ENCODE measurements at places on chromosomes 3 and 15. TPM values are rescaled to one million over a fixed set of nuclear protein-coding genes. Genes with fewer than 3 reads are reported as not detected.
A peak's percentile ranks its signal among the peaks of the same experiment; 100 is the strongest.

DNA sequence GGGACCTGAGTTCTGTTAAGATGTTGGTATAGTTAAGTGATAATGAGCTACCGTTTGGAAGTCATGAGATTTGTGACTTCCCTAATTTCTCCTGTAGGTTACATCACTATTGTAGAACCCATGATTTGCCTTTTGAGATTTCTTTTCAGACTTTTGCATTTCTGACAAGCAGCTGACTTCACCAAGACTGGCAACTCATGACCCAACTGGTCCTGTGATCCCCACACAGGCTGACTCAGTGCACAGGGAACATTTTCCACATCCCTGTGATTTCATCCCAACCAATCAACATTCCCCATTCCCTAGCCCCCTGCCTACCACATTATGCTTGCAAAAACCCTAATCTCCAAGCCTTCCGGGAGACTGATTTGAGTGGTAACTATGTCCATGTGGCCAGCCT is 242.1 kb upstream of the PDZRN3 start:
- no peak for DNase-seq

DNA sequence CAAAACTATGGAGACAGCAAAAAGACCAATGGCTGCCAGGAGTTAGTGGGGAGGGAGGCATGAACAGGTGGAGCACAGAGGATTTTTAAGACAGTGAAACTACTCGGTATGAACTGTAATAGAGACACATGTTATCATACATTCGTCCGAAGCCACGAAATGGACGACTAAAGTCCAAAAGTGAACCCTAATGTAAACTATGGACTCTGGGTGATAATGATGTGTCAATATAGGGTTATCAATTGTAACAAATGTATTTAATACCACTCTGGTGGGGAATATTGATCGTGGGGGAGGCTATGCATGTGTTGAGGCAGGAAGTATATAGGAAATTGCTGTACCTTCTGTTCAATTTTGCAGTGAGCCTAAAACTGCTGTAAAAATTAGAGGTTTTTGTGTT is 107.0 kb downstream of the CPN2 start:
- DNase-seq = no peak

DNA sequence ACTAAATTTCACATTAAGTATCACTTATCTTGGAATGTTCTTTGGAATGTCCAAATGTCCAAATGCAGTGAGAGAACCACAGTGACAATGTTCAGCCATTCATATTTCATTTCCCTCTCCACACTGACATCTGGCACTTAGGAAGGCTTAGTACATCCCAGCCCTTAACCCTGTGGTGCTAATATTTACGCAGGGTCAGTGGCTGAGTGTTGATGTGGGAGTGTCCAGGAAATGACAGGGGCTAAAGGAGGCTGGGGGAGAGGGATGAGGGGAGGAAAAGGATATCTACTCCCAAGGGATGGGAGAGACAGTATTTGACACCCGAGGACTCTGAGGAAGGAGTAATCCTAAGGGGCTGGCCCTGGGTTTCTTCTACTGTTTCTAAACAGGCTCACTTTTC is 14.1 kb upstream of the CCR4 start:
- no peak for DNase-seq

Gene FSIP1
- total RNA-seq = 0.60 TPM

Gene MYO5C
- 22.5 TPM for total RNA-seq

DNA sequence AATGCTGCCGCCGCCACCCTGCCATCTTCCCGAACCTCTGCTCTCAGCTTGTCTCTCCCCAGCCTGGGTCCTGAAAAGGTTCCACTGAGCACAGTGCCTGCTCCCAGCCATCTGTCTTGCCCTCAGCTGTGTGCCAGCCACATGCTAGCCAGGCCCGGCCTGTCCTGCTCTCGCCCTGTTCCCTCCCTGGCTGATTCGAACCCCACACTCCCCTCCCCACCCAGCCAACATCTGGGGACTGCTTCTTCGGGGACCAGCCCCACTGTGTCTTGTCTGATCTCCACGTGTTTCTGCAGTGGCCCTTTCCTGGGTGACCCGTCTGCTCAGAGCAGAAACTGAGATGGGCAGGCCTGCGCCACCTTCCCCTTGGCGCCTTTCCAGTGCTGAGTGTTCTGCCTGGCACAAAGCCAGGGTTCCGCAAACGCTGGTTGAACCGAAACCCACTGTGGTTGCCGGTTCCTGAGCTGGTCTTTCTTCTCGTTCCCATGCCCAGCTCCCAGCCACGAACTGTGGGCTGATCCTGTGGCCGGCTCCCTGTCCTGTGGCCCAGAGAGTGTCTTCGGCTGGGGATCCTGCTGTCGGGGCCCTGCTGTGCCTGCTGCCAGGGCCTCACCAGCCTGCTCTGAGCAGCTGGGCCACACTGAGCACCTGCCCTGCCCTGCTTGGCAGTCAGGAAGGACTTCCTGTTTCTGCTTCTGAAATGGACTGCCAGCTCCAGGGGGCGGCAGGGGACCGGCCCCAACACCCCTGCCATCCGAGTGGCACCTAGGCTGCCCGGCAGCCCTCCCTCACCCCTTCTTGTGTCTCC is 62.7 kb upstream of the KLF13 start:
- peak; percentile 7 for DNase-seq

DNA sequence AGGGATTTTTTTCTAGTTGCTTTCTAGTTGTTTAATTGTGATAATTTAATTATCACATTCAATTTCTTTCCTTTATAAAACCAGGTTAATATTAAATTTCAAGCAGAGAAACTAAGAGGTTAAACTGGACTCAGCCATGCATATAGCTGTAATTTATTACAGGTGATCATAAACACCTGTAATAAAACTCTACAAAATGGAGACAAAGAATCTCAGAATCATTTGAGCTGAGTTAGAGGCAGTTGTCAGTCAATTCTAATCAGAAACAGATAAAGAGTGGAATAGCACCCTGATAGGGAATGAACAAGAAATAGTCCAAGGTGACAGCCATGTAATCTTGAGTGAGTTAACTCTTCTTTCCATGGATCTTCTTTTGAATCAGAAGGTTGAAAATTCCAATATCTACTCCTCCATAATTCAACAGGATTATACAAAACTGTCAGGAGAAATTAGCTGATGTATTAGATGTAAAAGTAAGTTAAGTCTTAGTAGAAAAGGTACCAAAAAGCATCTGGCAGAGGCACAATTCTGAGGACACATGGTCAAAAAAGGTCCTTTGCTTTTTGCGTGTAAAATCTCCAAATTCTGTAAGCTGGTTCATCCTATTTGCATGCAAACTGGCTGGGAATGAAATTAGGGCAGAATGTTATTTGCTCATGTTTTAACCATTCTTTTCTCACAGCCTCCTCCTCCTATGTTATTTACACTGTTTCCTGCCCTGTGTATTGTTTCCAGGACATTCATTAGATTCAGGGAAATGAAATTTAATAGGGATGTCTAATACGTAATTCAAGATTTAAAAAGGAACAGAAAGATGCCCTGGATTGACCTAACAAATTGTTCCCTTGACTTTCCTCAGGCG is 39.4 kb upstream of the B3GNT5 start:
- no peak for DNase-seq

DNA sequence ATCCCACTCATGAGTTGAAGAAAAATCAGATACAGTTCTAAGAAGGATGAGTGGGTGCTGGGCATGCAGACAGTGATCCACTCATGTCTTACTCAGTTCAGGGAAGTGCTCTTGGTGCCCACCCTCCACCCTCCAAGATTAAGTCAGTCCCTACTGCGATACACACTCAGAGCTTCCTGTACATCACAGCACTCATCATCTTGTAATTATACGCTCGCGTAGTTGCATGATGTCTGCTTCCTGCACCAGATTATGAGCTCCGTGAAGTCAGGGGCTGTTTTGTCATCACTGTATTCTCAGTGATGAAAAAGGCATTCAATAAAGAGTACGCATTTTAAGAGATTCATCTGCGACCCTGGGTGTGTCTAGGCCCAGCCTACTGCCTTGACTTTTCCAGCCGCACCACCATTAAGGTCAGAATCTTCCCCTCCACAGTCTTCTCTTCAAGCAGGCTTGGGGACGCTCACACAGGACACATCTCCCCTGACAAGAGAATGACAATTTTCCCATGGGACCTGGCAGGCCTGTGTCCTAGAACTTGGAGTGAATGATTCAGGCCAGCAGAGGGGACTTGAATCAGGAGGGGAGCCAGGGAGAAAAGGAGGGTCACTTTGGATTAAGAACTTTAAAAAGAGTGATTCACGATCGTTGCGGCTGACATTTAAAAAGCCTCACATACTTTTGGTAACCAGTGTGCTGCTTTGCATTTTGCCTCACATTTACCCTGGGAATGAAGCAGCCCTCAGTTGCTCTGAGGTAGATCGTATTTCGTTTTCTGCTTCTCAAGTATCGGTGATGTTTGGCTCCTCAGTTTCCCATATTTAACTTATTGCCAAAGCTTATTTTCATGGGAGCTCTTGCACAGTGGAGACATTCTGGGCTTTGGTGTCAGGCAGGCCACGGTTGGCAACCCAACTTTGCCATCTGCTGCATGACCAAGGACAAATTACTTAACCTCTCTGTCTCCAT is 7.9 kb upstream of the PDE8A start:
- no peak for DNase-seq

Gene GASK1A
- total RNA-seq = 7.7 TPM

- DNase-seq = no peak
Measured at GRCh38 chr3:197478746-197479668, 76.8 kb downstream of the BDH1 start.

DNA sequence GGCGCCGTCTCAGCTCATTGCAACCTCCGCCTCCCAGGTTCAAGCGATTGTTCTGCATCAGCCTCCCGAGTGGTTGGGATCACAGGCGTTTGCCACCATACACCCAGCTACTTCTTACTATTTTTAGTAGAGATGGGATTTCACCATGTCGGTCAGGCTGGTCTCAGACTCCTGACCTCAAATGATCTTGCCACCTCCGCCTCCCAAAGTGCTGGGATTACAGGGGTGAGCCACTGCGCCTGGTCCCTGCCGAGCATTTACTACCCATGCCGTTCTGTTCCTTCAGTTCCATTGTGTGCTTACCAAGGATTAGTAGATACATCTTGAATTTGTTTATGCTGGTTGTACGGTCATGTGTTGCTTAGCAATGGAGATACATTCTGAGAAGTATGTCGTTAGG is 10.3 kb downstream of the CHD2 start:
- DNase-seq = no peak

DNA sequence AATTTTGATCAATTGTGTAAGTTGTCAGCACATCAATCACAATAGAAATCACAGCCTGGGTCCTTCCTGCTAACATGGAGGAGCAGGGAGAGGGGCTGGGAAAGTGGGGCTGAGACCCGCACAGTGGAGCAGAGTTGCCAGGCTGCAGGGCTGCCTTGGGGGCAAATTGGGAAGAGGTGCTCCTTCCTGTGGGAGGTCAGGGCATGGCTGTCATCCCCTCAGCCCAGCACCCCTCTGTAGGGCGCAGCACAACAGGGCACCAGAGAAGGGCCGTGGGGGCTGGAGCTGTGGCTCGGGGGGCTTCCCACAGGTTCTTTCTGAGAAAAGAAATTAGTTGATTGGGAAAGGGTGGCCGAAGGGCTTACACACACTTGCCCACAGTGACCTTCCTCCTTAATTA is 126.3 kb downstream of the NSMCE3 start:
- DNase-seq = no peak
